ENCODE measurements at places on chromosomes 6 and 20.

- DNase-seq, result no peak
Measured at GRCh38 chr6:75124983-75125382, 80.9 kb downstream of the COL12A1 start.

- no peak for DNase-seq
Measured at GRCh38 chr20:23013429-23013828, 21.7 kb upstream of the SSTR4 start.

DNA sequence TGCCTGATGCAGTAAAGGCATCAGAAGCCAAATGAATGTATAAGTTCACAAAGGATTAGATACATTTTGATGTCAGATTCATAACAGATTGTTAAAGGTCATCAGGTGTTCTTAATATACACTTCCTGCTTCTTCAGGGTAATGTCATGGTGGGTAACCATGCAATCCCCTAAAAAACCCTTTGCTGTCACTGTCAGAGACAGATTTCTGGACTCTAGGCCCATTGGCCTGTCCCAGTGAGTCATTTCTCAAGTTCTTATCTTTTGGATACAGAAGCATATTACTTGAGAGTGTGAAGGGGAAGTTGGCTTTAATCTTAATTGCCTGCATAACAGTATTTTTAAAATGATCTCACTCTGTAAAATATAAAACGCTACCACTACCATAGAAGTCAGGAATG, 895.6 kb upstream of the MAP3K7 start:
- no peak for DNase-seq

- peak; percentile 61 for DNase-seq
Measured at GRCh38 chr20:11350126-11351005, 567.3 kb upstream of the BTBD3 start.

- DNase-seq, result no peak
Measured at GRCh38 chr20:19881080-19881840, 123.2 kb downstream of the RIN2 start.
